ENCODE measurements at places on chromosomes 5 and 9. TPM values are rescaled to one million over a fixed set of nuclear protein-coding genes. Genes with fewer than 3 reads are reported as not detected.
A peak's percentile ranks its signal among the peaks of the same experiment; 100 is the strongest.

GRCh38 chr5:84725946-84726570 lies 341.4 kb upstream of the EDIL3 start:
- no peak for DNase-seq

GRCh38 chr5:142828797-142829535 lies 58.8 kb downstream of the ARHGAP26 start:
- no peak for DNase-seq

DNA sequence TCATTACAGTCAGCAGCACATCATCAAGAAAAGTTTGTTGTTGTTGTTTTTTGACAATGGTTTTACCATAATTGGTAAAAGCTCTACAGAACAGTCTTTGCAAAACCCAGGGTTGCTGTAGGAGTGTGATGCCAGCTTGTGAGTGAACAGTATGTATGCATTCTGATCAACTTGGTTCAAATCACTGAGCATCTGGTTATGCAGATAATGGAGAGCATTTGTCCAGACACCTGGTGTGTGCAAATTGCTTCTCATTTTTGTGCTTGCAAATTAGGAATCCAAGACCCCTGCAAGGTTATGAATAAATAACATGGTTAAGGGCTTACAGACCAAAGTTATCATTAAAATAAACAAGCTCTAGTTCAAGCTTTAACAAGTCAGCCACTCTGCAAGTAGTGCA lies 448.7 kb upstream of the ACTBL2 start:
- no peak for DNase-seq

- DNase-seq = no peak
These were observed 201.8 kb upstream of the CDKN2B start for GRCh38 chr9:22210936-22211335.

DNA sequence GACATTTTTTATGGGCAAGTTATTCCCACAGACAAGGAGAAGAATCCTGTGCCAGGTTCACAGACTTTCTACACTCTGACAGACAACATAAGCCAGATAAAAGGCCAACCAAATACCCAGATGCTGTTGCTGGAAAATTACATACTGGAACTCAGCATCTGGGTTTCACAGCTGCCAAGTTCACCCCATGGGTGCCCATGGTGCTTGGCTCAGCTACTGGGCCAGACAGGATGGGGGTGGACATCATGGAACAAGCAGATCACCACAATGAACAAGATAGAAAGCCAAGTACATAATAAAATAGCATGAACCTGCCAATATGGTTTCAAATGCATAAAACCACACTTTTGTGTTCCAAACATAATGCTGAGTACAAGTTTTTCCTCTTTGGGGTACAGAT lies 999.8 kb downstream of the NR2F1-AS1 start:
- DNase-seq = no peak

DNA sequence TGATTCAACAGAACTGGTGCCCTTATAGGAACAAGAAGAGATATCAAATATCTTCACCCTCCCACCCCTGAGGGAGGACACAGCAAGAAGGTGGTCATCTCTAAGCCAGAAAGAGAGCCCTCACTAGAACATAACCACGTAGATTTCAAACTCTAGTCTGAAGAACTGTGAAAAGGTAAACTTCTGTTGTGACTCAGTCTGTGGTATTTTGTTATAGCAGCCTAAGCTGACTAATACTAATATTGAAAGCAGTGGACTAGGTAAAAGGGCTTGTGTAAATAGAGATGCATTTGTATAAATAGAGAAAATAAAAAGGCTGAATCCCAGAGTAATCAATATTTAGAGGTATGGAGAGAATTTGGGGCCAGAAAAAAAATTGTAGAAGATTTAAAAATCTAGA lies 157.6 kb upstream of the CCNH start:
- DNase-seq = no peak

- no peak for DNase-seq
These were observed 101.9 kb upstream of the S1PR3 start for GRCh38 chr9:88889386-88889785.

DNA sequence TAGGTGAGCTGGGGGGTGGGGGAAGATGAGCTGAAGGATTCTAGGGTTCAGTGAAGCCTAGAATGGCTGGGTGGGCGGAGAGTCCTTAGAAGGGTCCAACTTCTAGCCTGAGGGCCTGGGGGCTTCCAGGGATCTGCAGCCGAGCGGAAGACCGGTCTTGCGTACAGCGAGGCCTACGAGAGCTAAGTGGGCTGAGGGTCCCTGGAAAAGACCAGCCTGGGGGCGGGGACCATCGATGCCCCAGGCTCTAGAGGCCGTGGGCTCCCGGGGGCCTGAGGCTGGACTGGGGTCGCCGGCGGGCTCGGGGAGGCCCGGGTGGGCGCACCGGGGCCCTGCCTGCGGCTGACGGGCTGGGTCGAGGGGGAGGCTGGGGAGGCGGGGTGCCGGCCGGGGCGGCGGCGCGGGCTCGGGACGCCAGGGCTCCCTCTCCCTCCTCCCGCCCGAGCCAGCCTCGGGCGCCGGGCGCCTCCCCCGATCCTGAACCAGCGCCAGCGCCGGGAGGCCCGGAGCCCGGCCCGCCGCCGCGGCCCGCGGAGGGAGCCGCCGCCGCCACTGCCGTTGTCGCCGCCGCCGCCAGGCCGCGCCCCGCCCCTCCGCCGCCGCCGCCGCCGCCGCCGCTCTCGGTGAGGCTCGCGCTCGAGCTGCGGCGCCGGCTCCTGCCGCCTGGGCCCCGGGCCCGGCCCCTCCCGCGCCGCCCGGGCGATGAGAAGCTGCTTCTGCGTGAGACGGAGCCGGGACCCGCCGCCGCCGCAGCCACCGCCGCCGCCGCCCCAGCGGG lies at the start of gene MVB12B:
Gene MVB12B (plus strand): TSS at position 602 of the 778 bp plus-strand sequence. CDS start 101 bp downstream, at position 703.
- peak; percentile 65 for DNase-seq

DNA sequence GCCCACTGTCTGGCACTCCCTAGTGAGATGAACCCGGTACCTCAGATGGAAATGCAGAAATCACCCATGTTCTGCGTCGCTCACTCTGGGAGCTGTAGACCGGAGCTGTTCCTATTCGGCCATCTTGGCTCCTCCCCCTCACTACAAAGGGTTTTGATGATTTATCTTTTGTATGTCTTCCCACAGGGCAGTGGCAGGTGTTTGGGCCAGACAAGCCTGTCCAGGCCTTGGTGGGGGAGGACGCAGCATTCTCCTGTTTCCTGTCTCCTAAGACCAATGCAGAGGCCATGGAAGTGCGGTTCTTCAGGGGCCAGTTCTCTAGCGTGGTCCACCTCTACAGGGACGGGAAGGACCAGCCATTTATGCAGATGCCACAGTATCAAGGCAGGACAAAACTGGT lies 9.4 kb downstream of the BTNL8 start:
- no peak for DNase-seq

DNA sequence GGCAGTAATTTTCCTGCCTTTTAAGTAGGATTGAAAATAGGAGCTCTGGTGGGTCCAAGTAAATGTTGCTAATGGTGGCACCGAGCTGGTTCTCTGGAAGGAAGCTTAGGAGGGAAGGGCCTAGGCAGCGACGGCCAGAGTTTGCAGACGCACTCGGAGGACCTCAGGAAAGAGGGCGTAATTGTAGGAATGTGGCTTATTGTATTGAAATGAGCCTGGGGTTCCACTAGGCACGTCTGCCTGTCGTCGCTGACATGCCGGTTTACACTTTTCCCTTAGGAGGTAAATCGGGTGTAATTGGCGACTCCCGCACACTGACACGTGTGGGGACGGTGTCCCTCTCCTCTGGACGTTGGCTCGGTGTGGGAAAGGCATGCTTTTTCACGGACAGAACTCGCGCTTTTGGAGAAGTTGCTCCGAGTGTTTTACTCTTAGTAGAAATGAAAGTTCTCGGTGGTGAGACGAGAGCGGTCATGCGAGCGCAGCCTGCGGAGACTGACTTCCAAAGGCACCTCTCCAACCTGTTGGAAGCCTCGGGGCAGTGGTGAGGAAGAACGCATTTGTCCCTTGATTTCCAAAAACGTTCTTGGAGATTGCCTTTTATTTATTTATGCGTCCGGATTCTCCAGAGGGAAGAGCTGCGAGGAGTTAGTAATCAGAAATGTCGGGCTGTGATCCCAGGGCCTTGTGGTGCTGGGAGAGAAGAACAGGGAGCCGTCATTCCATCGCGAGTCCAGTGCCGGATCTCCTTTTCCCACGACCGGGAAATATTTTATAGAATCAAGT lies 1.3 kb downstream of the NR4A3 start:
- DNase-seq = peak; percentile 27

- peak; percentile 92 for DNase-seq
These were observed at the start of gene KLHL9 for GRCh38 chr9:21334701-21335632. Gene KLHL9, minus strand, starts transcription at chr9:21335404. Its CDS starts 545 bp downstream, at chr9:21334859.

DNA sequence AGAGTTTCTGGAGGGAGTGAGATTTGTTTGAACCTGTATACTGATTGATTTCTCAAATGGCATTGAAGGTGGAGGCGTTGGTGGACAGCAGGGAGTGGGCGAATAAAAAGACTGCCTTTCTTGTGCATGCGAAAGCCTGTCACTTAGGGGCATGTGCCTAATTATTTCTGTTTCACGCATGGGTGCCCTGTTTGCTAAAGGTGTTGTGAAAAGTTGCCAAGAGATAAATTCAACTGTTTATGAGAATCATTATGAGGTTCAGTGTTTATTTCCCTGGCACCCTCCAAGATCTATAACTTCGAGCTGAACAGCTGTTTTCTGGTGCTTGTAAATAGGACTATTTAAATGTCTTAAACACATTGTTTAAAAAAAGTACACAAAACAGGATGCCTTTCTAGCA lies 67.4 kb upstream of the DMRTA1 start:
- no peak for DNase-seq

GRCh38 chr5:16546732-16547131 lies 70.1 kb downstream of the RETREG1 start:
- DNase-seq = no peak

DNA sequence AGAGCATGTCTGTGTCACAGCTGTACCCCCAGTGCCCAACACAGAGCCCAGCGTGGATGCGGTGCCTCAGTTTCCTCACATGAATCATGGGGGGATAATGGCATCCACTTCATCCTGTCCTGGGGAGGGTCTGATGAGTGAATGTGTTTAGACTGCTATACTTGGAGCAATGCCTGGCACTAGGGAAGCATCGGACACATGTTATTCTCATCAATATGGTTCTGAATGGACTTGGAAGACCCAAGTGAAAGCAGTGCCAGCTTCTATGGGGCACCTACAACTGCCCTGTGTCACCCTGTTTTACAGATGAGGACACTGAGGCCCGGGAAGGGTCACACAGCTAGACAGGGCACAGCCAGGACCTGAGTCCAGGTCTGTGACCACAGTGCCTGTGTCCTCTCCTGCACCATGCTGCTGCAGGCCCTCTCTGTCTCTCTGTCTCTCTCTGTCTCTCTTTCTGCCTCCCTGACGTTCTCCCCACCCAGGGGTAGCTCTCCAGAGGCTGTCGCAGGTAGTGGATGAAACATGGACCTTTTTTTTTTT lies 42.3 kb upstream of the NEK6 start:
- DNase-seq = no peak

DNA sequence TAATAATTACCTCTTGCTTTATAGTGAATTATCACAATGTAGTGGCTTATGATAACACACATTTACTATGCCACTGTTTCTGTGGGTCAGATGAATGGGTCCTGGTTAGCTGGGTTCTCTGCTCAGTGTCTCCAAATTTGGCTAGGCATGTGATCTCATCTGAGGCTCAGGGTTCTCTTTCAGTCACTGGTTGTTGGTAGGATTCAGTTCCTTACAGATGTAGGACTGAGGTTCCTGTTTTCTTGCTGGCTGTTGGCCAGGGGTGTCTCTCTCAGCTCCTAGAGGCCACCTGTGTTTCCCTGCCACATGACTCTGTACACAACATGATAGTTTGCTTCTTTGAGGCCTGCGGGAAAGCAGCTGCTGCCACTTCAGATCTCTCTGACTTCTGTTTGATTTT lies 7.1 kb downstream of the NFX1 start:
- DNase-seq = no peak

DNA sequence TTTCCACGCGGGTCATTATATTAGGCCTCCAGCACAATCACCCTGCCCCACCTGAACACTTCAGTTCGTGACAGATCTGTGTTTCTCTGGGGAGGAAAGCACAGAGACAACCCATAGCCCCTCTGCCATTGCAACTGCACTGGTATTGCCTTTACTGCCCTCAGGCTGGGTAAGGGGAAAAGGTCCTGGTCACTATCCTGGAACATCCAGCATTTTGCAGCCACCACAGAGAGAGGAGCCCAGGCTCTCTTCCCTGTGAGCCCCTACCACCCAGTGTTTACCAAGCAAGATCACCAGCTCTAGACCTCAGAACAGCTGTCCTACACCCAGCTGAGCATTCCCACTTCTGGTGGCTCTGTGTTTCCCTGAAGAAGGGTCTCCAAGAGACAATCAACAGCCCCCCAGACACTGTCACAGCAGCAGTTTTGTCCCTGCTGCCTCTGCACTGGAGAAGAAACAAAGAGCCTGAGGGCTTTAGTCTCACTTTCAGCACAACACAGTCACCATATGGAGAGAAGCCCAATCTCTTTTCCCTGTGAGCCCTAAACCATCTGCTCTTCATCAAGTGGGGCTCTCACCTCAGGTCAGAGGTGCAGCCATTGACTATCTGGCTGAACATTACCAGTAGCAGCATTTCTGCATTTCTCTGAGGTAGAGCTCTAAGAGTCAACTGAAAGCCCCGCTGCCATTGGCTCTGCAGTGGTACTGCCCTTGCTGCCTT lies 655.2 kb upstream of the FAM174A start:
- DNase-seq = no peak

DNA sequence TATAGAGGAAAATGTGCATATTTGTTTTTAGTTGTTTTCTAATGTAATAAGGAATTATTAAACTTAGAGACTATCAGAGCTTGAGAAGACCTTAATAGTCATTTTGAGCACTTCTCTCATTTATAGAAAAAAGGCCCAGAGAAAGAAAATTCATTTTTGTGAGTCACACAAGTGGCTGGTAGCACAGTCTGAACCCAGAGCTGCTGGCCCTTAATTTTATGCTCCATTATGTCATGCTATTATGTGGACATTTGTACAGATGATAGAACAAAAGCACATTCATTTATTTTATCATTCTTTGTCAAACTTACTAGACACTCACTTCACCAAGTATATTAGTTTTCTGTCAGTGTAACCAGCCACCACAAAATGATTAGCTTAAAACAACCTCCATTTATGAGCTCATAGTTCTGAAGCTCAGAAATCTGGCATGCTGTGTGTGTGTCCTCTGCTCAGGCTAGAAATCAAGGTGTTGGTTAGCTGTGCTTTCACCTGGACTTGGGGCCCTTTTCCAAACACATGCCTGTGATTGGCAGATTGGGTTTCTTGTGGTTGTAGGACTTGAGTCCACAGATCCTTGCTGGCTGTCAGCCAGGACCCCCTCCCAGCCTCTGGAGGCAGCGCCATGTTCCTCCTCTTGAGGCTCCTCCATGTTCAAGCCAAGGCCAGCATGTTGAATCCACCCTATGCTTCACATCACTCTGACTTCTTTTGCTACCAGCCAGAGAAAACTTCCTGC lies 188.9 kb downstream of the ARHGAP26 start:
- no peak for DNase-seq

CCNJL gene
- total RNA-seq = 7.4 TPM

PRUNE2 gene
- total RNA-seq = 25.2 TPM

UTP15 gene
- total RNA-seq = 28.9 TPM

PRSS3 gene
- total RNA-seq = 5.2 TPM

FAT2 gene
- 24.0 TPM for total RNA-seq

SLC46A2 gene
- total RNA-seq = 0.73 TPM
